ENCODE measurements at places on chromosomes 13 and 19.

GRCh38 chr13:41696163-41697003 is 239.0 kb downstream of the RGCC start:
- peak overlapping the region; percentile 88 for H3K27ac ChIP-seq
- DNase-seq: peak; percentile 86
- no peaks in the 10 kb centered on the region for H3K27me3 ChIP-seq
- no peak overlapping the region for H3K4me3 ChIP-seq
- H3K36me3 ChIP-seq: no peaks in the 10 kb centered on the region

GRCh38 chr13:98466634-98467236 is 110.2 kb downstream of the STK24 start:
- no peaks in the 10 kb centered on the region for H3K27me3 ChIP-seq
- H3K36me3 ChIP-seq: peaks cover 5% of the 10 kb centered on the region
- H3K4me3 ChIP-seq: no peak overlapping the region
- no peaks in the 10 kb centered on the region for H3K4me1 ChIP-seq
- H3K27ac ChIP-seq: no peak overlapping the region

- no peaks in the 10 kb centered on the region for H3K36me3 ChIP-seq
- no peaks in the 10 kb centered on the region for H3K4me1 ChIP-seq
- H3K27ac ChIP-seq: no peak overlapping the region
- H3K27me3 ChIP-seq: no peaks in the 10 kb centered on the region
Observed at GRCh38 chr19:31118287-31118955, 230.8 kb downstream of the TSHZ3 start.

DNA sequence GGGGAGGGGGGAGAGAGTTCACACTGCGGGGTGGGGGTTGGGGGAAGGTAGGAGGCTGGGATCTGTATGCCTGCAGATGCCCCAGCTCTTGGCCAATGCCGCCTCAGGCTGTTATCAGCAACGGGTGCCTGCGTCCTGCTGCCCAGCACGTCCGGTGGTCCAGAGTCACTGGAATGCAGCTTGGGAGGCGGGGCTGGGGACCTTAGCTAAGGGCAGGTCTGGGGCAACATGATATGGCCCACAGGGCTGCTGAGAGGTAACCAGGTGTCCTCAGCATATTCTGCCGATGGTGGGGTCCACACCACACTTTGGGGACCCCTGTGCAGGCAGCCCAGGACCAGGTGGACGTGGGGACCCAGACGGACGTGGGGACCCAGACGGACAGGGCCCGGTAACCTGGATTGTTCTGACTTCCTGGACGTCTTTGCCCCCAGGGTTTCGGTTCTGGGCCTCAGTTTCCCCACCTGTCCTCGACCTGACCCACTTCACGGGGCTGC is 668 bp upstream of the ARHGAP45 start:
- no peaks in the 10 kb centered on the region for H3K36me3 ChIP-seq
- peak overlapping the region; percentile 61 for H3K4me3 ChIP-seq
- peaks cover 15% of the 10 kb centered on the region for H3K4me1 ChIP-seq
- no peaks in the 10 kb centered on the region for H3K27me3 ChIP-seq
- peak; percentile 91 for DNase-seq

DNA sequence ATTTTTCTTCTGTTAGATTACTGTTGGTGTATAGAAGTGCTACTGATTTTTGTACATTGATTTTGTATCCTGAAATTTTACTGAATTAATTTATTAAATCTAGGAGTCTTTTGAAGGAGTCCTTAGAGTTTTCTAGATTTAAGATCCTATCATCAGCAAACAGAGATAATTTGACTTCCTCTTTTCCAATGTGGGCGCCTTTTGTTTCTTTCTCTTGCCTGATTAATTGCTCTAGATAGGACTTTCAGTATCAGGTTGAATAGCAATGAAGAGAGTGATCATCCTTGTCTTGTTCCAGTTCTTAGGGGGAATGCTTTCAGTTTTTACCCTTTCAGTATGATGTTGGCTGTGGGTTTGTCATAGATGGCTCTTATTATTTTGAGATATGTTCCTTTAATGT is 5.6 kb upstream of the CD33 start:
- no peak overlapping the region for H3K4me3 ChIP-seq
- H3K36me3 ChIP-seq: no peaks in the 10 kb centered on the region
- H3K4me1 ChIP-seq: no peaks in the 10 kb centered on the region
- H3K27me3 ChIP-seq: no peaks in the 10 kb centered on the region
- DNase-seq: no peak

DNA sequence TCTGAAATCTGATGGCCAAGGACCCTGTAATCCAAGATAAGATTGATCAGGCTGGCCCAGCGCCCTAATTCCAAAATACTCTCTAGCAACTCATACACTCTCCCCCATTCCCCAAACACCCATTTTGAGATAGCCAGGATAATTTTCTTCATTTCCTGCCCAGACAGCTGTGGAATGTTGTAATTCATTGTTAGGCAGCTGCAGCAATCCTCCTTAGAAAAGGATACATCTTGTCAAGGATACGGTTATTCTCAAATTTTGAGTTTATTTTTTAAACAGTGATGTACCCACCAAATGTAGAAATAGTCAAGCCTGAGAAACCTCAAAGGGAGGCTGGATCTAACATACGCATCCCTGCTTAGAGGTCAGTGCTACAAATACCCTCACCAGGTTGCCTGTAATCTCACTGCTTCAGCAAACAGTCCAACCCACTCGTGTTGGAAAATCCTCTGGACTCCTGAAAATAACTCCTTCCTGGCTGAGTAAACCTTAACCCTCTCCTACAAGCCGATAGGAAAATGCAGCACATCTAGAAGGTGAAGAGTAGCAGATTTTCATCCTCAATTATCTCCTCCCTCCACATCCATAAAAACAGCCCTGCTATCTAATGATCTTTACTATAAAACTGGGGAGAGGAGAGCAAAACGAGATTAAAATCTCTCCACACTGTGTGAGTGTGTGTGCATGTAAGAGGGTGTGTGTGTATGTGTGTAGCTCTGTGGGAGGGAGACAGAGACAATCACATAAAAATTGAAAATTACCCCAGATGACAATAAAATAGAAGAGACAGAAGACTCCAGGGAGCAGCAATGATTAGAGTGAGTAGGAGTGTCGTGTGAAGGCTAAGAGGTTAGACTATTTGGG is 683.1 kb downstream of the DIAPH3 start:
- H3K4me1 ChIP-seq: no peaks in the 10 kb centered on the region
- H3K4me3 ChIP-seq: no peak overlapping the region
- H3K27me3 ChIP-seq: no peaks in the 10 kb centered on the region
- DNase-seq: no peak

DNA sequence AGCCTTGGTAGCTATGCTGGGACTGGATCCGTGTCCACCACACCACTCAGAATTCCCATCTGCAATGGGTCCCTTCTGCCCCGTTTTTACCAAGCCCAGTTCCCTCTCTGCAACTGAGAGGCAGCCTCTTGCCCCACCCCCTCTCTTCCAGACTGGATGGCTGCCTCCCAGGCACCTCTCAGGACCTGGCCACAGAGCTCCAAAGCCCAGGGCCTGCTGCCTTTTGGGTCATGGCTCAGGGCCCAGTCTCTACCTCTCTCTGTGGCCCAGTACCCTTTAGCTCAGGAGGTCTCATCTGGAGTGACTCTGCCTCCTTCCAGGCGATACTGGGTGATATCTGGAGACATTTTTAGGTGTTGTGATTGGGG is 10.3 kb upstream of the ZBTB7A start:
- no peaks in the 10 kb centered on the region for H3K27me3 ChIP-seq
- no peak overlapping the region for H3K27ac ChIP-seq
- no peak for DNase-seq
- no peaks in the 10 kb centered on the region for H3K36me3 ChIP-seq
- no peaks in the 10 kb centered on the region for H3K4me1 ChIP-seq
- H3K4me3 ChIP-seq: no peak overlapping the region

DNA sequence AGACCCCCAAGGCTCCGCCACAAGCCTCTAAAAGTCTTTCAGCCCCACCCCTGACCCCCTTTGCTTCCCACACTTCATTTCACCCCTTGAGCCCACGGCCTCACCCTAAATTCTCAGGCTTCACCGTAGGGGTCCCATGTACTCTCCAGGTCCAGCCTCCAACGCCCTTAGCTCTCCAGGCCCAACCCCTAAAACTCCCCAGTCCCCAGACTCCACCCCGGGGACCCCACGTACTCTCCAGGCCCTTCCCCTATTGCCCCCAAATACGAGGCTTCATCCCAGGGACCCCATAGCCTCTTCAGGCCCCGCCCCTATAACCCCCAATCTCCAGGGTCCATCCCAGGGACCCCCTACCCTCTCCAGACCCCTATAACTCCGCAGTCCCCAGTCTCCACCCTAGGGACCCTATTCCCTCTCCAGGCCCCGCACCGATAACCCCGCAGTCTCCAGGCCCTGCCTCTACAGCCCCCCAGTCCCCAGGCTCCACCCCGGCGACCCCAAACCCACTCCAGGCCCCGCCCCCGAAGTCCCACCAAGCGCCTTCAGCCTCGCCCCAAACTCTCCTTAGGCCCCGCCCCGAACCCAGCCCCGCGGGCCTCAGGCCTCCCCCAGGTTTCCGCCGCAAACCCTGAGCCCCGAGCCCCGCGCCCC is 619 bp downstream of the MED16 start:
- H3K27ac ChIP-seq: peak overlapping the region; percentile 99
- no peaks in the 10 kb centered on the region for H3K4me1 ChIP-seq
- H3K36me3 ChIP-seq: peaks cover 2% of the 10 kb centered on the region
- peak overlapping the region; percentile 84 for H3K4me3 ChIP-seq

DNA sequence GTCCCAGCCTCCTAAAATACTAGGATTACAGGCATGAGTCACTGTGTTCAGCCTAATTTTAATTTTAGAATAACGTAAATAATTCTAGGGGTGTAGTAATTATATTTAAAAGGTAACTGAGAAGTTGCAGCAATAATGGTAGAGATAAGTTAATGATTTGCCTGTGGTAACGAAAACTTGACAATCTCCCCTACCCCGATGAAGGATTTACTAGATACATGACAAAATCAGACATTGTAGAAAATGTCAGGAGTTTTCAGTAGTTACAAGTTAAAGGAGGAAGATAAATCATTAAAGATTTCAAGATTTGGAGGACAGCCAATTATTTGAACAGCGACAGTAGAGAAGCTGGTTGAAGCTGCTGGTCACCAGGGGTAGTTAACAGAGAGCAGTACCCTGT is 652.2 kb upstream of the PCDH20 start:
- no peak for DNase-seq
- no peaks in the 10 kb centered on the region for H3K36me3 ChIP-seq
- no peaks in the 10 kb centered on the region for H3K27me3 ChIP-seq
- no peaks in the 10 kb centered on the region for H3K4me1 ChIP-seq

GRCh38 chr19:50759886-50760285 is 10.4 kb upstream of the GPR32 start:
- no peaks in the 10 kb centered on the region for H3K36me3 ChIP-seq
- no peak overlapping the region for H3K4me3 ChIP-seq
- peak; percentile 38 for DNase-seq
- H3K4me1 ChIP-seq: no peaks in the 10 kb centered on the region

GRCh38 chr19:47549261-47549862 is 23.6 kb downstream of the ZNF541 start:
- H3K27ac ChIP-seq: no peak overlapping the region
- no peaks in the 10 kb centered on the region for H3K4me1 ChIP-seq
- no peaks in the 10 kb centered on the region for H3K36me3 ChIP-seq
- DNase-seq: no peak
- H3K27me3 ChIP-seq: no peaks in the 10 kb centered on the region

DNA sequence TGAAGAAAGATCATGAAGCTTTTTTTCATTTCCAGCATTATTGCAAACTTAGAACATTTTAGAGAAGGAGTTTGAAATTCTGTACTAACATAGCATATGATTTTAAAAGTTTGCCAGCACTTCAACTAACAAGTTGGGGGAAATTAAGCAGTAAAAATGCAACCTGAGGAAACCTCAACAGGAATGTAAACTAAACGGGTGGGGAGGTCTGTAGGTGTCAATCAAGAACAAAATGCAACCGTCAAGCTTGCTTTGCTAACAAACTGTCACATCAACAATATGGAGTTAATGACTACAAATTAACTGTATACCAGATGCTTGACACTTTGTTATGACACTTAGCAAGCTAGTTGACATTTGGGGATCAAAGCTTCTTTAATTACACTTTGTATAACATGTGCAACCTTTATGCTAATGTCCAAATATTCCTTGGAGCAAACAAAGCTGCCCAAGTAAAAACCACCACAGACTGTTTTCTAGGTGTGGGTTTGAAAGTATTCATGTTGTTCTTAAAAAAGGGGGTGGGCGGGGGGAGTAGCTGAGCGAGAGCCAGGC is 52.1 kb downstream of the DACH1 start:
- H3K36me3 ChIP-seq: no peaks in the 10 kb centered on the region
- DNase-seq: no peak
- H3K4me3 ChIP-seq: no peak overlapping the region
- no peaks in the 10 kb centered on the region for H3K4me1 ChIP-seq

DNA sequence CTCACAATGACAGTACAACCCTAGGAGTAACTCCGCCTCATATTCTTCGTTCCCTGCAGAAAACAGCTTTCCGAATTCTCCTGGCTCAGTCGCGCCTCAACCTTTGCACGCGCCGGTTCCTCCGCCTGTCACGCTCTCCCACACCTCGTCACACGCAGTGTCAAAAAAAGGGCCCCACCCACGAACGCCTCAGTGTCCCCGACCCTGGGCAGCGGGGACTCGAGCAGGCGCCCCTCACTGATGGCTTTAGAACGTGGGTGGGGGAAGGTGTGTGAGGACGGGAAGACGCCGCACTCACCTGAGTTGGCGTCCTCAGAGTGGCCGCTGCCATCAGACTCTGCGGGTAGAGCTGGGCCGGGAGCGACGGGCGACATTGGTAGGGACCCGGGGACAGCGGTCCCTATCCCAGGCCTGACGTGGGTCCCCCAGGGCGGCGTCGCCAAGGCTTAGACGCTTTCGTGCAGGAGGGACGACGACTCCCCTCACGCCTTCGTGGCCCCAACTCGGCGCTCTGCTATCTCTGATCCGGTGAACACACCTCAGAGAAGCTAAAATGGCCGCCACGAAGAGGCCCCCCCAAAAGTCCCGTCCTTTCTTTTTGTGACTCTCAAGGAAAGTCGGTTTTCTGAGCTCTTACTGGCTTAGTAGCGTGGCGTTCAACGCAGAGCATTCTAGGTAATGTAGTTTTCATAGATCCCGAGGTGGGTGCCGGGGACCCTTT is at the start of gene ZNF154:
ZNF154 (minus strand) TSS at position 564 of the 721 bp plus-strand sequence; CDS start at position 331, 233 bp downstream.
- DNase-seq: no peak
- no peak within 1 kb of the TSS for H3K27ac ChIP-seq
- H3K4me3 ChIP-seq: no peak within 1 kb of the TSS

GRCh38 chr13:107824635-107825034 is 390.7 kb downstream of the LIG4 start:
- H3K36me3 ChIP-seq: no peaks in the 10 kb centered on the region
- H3K27ac ChIP-seq: no peak overlapping the region
- H3K27me3 ChIP-seq: no peaks in the 10 kb centered on the region
- no peaks in the 10 kb centered on the region for H3K4me1 ChIP-seq
- no peak overlapping the region for H3K4me3 ChIP-seq
- DNase-seq: no peak

DNA sequence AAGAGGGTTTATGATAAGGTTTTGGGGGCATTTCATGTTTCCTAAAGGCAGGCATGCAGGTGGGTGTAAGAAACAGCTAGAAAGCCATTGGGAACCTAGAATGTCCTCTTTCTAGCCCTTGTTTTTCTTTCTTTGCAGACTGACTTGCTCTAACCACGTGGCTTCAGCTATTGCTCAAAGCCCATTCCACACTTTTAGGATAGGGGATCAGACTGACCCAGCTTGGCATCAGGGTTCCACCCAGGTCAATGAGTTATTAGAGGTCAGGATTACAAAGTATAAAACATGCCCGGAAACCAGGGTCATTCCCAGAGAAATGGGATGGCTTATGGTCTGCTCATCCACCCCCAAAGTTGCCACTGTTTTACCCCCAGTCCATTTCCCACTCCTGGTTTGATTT is 16.8 kb downstream of the PHF11 start:
- no peaks in the 10 kb centered on the region for H3K4me1 ChIP-seq
- no peaks in the 10 kb centered on the region for H3K27me3 ChIP-seq
- H3K27ac ChIP-seq: no peak overlapping the region
- DNase-seq: no peak

Measured in Caco-2 (cell line).